Heart left ventricle (tissue), 16 donors: ENCODE measurements at places on chromosomes 12 and 14. TPM values are rescaled to one million over a fixed set of nuclear protein-coding genes. Genes with fewer than 3 reads are reported as not detected.

DNA sequence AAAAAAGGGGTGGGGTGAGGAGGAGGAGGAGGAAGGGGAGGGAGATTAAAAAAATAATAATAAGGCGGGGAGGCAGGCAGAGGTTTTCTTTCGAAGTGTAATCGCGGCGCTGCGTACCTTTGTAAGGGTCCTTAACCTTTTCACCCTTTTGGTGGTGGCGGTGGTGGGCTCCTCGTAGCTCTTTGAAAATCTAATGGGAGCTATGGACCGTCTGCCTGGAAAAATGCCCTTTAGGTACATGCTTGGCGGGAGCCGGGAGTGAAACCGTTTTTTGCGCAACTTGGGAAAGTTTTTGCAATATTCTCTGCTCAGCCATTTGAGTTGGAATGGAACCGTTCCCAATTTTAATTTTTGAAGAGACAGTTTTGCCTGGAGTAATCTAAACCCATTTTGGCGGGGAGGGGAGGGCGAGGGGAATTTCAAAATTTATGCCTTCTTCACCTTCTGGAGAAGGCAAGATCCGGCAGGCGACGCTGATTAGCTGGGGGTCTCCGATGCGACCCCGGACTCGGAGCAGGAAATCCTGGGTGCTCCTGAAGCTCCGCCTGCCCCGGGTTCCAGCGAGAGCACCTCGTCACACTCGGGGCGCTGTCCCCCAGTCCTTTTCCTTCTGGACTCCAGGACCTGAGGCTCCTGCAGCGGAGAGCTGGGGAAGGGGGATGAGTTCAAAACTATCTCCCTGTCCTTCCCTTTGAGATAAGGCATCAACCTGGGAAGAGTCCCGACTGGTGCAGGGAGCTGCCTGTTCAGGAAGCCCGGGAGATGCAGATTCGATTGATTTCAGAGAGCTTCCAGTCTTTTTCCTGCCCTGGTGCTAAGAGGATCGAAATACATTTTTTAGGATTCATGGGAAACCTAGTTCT lies 74.6 kb upstream of the TBX5 start:
- no peak for DNase-seq

DNA sequence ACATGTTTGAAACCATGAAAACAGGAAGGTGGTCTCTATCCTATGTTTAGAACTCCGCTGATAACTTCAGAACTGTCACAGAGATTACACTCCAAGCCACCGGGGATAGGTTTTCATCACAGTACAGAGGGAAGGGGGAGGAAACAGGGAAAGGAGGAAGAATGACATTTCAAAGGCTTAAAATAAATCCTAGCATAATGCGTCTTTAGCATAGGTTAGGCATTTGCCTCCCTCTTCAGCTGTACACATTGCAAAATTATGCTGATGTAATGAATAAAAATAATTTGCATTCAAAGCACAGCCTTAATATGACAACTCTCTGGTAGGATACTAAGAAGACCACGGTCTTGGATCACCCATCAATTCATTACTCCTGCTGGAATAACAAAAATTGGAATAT lies 54.3 kb upstream of the PYGL start:
- no peak for DNase-seq

DNA sequence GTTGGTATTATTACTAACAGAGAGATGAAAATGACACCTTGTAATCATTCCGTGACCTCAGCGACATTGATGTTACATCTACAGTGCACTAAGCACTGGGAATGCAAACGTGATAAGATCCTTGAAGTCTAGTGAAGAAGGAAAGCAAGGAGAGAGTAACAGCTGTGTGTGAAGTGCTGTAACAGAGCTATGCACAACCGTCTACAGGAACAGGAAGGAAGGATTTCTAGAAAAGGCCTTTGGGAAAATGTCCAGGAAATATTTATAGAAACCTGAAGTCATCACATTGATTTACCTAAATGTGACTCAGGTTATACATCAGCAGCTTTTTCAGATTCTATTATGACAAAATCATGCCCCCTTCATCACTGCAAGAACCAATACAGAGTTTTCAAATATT lies 304.2 kb upstream of the AMIGO2 start:
- DNase-seq: no peak

- peak; percentile 31 for DNase-seq
Measured at GRCh38 chr12:8687846-8688601, 9.8 kb upstream of the RIMKLB start.

ANO4 gene
- not detected for total RNA-seq

DNA sequence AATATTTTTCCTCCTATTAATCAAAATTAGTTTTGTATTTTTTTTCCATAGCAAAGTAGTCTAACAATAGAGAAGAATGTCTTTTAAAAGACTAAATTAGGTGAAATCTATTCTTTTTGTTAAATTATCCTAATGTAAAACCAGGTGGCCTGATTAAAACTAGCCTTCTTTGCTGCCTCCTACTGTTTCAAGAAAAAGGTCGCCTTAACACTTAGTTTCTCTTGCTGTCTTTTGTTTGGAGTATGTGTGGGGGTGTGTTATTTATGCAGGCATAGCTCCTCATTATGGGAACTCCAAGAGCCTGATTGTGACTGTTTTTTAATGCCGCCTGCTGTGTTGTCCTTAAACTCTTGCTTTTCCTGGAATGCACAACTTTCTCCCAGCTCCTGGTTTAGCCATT lies 855.3 kb downstream of the DIO2 start:
- DNase-seq: no peak

GRCh38 chr12:57889500-57889989 lies 43.0 kb upstream of the CTDSP2 start:
- peak; percentile 89 for DNase-seq

DNA sequence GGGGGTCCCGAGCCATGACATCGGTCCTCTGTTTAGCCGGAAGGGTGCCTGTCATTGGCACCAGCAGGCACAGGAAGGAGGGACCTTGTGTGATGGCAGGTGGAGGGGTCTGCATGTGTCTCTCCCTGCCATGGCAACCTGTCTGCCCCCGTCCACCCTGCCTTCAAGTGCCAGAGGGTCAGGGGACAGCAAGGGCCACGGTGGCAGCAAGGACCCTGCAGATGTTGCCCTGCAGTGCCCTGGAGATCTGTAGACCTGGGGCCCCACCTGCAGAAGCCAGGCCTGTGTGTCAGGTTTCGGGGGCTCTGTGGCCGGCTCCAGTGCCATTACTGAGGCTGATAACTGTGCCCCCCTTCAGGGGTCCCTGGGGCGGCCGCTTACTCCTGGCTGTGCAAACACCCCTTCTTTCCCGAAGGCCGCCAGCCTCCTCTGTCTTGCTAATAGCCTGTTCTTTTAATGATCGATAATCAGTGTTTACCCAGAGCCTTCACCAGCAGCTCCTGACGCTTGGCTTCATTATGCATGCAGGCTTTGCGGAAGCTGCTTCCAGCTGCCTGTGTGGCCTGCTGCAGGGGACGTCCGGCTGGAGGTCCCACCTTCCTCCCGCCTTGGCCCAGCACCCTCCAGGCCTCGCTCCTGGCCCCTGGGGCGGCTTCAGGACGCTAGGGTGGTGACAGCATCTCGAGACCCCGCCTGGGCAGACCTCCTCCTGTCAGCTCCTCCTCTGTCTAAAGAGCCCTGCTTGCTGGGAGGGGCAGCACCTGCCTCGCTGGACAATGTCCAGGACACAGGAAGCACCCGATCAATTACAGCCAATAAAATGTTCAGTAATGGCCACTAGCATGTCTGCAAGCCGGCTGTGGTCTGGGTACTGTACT lies 153.0 kb downstream of the KIF26A start:
- DNase-seq: peak; percentile 57

- DNase-seq: peak; percentile 54
Measured at GRCh38 chr12:92034858-92035401, 110.7 kb downstream of the BTG1 start.

DNA sequence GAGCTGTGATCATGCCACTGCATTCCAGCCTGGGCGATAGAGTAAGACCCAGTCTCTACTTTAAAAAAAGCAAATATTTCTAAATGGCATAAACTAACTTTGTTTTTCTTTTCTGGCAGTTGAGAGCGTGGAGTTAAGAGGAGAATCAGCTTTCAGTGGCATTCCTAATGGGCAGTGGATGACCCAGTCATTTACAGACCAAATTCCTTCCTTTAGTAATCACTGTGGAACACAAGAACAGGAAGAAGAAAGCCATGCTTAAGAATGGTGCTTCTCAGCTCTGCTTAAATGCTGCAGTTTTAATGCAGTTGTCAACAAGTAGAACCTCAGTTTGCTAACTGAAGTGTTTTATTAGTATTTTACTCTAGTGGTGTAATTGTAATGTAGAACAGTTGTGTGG lies 21.2 kb downstream of the TDG start:
- DNase-seq: no peak

GRCh38 chr12:122867691-122868461 lies 28.0 kb downstream of the VPS37B start:
- peak; percentile 87 for DNase-seq

LALBA gene
- not detected for total RNA-seq

DNA sequence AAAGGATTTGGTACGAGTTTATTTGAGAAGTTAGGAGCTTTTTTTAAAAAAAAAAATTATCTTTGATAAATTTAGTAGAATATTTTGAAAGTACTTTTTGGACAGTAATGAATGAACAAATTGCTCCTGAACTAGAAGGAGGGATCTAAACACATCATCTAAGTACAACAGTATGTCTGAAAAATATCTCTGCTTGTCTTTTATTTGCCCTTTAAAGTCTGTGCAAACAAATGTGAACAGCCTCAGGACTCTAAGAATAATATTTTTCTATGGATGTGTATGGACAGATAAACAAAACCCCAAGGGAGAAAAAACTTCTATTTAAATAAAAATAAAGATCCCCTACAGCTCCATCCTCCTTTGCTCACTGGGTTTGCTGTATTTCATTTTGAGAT lies 19.5 kb downstream of the FBXL14 start:
- DNase-seq: no peak

DNA sequence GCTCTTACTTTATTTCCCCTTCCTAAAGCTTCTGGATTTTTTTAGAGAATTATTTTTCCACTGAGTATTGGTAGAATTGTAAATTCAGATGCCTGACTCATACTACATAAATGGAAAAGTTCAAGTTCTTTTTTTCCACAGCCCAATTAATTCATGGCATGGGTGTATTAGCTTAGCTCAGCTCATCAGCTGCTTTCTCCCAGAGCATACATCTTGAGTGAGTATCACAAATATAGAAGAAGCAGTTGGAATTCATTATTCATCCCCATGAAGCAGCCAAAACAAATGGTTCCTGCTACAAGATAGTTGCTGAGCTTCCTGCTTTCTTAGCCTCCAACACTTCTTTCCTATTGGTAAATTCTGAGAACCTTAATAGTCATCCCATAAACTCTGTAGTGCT lies 105.1 kb downstream of the C12orf50 start:
- DNase-seq: no peak

- no peak for DNase-seq
Measured at GRCh38 chr12:107670999-107671643, 14.5 kb upstream of the PWP1 start.

GRCh38 chr14:32203928-32204357 lies 874 bp upstream of the RNU6-8 start:
- peak; percentile 39 for DNase-seq

DNA sequence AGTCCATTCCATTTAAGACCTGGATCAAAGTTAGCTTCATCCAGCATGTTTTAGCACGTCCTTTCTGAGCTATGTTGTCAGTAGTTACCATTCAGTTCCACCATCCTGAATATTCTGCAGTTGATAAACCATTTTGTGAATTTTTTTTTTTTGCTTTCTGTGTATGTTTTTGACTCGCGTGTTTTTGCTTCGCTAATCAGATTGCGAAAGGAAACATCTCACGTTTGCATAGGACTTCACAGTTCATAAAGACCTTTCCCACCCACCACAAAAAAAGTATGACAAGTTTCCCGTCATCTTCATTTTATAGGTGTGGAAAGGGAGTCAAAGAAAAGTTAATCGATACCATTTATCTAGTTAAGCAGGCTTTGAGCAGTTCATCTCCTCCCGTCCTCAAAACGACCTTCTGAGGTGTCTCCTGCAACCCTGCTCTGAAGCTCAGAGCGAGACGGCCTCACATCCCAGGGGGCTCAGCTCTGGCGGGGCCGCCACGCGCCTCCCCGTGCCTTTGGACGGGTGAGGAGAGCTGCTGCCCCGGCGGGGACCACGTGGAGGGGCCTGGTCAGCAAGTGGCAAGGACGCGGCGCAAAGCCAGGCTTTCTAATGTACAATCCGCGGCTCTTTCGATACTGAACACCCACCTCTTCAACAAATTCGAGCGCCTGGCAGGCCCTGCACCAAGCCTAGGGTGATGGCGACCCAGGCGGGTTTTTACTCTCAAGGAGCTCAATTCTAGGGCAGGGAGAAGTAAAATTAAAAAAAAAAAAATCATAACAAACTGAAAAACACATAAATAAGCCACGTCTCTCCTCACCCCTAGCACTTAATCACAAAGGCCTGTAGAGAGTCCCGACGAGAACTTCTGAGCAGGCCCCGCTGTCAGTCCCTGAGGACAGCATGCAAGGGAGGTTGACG lies 988 bp upstream of the TMEM263 start:
- peak; percentile 54 for DNase-seq

DNA sequence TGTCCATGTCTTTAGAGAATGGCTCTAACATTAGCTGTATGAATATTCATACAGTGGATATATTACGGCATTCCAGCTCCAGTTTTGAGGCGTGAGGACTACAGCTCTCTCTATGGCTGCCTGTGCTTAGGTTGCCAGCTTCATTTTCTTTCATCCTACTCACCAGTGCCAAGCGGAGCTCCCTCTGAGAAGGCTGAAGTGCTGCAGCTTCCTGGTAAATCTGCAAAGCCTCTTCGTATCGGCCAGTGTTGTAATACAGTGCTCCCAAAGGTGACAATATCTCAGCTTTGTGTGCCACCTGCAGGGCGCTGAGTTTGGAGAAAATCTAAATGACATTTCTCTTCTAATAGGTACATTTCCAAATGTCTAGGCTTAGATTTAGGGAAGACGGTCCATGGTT lies 19.8 kb upstream of the OVCH1 start:
- DNase-seq: no peak

DNA sequence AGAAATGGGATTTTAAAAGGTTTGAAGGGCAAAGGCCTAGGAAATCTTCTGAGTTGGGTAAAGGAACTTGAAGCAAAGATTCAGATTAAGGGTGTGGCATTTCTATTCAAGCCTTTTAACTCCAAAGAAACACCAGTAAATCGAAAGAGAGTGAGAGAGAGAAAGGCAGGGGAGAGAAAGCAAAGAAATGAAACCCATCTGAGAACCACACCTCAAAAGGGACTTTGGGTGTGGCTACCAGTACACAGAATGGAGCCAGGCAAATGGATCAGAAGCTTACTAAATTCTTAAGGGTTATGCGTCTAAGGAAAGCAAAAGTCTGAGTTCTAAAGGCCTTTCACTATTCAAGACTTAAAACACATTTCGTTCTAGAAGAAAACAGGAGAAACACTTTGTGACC lies 277.4 kb downstream of the BCL11B start:
- no peak for DNase-seq

GRCh38 chr14:99024926-99025325 lies 247.1 kb downstream of the BCL11B start:
- no peak for DNase-seq

GRCh38 chr14:67331368-67332125 lies 28.1 kb downstream of the ATP6V1D start:
- DNase-seq: no peak

OGFOD2 gene
- total RNA-seq: 12.0 TPM

- no peak for DNase-seq
Measured at GRCh38 chr12:130121226-130122000, 40.9 kb upstream of the FZD10 start.

CMKLR1 gene
- total RNA-seq: 8.2 TPM

DAO gene
- not detected for total RNA-seq

GRCh38 chr14:93725002-93725582 lies 63.2 kb downstream of the PRIMA1 start:
- no peak for DNase-seq
